ENCODE measurements at places on chromosomes 3 and 15. TPM values are rescaled to one million over a fixed set of nuclear protein-coding genes. Genes with fewer than 3 reads are reported as not detected.

GRCh38 chr15:68352401-68353062 lies 75.0 kb downstream of the FEM1B start:
- no peaks in the 10 kb centered on the region for H3K4me1 ChIP-seq
- no peaks in the 10 kb centered on the region for H3K36me3 ChIP-seq
- DNase-seq, result no peak
- no peak overlapping the region for H3K27ac ChIP-seq
- no peak overlapping the region for H3K4me3 ChIP-seq

GRCh38 chr15:40272485-40273056 lies 10.3 kb downstream of the ANKRD63 start:
- no peaks in the 10 kb centered on the region for H3K27me3 ChIP-seq
- DNase-seq, result no peak
- peaks cover 6% of the 10 kb centered on the region for H3K36me3 ChIP-seq

DNA sequence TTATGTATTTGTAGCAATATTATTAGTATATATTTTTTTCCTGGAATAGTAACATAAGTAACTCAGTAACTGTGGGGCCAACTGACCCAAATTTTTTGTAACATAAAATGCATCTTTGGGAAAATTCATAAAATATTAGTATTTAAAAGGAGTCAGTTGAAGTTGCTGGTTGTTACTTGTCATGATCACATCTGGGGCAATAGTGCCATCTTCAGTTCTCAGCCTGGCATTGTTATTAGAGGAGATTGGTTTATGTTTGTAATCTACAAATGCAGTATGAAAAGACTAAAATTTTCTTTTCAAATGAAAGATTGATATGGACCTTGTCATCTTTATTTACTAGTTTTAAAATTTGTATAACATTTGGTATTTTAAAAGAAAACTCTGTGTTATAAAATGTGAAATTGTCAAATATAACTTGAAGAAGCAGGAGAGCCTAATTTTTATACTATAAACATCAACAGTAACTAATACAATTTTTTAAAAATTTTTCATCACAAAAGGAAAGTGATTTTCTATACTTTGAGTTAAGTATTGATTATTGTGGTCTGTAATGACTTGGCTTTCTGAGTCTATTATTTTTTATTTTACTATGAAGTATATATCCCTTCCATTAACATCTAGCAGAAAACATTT lies 38.8 kb upstream of the MLF1 start:
- H3K27me3 ChIP-seq, result no peaks in the 10 kb centered on the region
- H3K4me1 ChIP-seq, result no peaks in the 10 kb centered on the region
- DNase-seq, result no peak
- no peak overlapping the region for H3K27ac ChIP-seq

GRCh38 chr3:46998121-46998851 lies 18.8 kb downstream of the NBEAL2 start:
- peak; percentile 76 for DNase-seq
- peaks cover 12% of the 10 kb centered on the region for H3K36me3 ChIP-seq
- H3K4me1 ChIP-seq, result peaks cover 4% of the 10 kb centered on the region
- no peaks in the 10 kb centered on the region for H3K27me3 ChIP-seq
- no peak overlapping the region for H3K4me3 ChIP-seq
- peak overlapping the region; percentile 89 for H3K27ac ChIP-seq

- no peak for DNase-seq
- H3K27me3 ChIP-seq, result no peaks in the 10 kb centered on the region
- no peaks in the 10 kb centered on the region for H3K4me1 ChIP-seq
- H3K36me3 ChIP-seq, result no peaks in the 10 kb centered on the region
- no peak overlapping the region for H3K27ac ChIP-seq
Measured at GRCh38 chr3:116350119-116350733, 95.1 kb downstream of the LSAMP start.

- H3K36me3 ChIP-seq, result no peaks in the 10 kb centered on the region
- no peaks in the 10 kb centered on the region for H3K4me1 ChIP-seq
- H3K4me3 ChIP-seq, result no peak overlapping the region
Measured at GRCh38 chr3:55159711-55160110, 231.9 kb upstream of the LRTM1 start.

DNA sequence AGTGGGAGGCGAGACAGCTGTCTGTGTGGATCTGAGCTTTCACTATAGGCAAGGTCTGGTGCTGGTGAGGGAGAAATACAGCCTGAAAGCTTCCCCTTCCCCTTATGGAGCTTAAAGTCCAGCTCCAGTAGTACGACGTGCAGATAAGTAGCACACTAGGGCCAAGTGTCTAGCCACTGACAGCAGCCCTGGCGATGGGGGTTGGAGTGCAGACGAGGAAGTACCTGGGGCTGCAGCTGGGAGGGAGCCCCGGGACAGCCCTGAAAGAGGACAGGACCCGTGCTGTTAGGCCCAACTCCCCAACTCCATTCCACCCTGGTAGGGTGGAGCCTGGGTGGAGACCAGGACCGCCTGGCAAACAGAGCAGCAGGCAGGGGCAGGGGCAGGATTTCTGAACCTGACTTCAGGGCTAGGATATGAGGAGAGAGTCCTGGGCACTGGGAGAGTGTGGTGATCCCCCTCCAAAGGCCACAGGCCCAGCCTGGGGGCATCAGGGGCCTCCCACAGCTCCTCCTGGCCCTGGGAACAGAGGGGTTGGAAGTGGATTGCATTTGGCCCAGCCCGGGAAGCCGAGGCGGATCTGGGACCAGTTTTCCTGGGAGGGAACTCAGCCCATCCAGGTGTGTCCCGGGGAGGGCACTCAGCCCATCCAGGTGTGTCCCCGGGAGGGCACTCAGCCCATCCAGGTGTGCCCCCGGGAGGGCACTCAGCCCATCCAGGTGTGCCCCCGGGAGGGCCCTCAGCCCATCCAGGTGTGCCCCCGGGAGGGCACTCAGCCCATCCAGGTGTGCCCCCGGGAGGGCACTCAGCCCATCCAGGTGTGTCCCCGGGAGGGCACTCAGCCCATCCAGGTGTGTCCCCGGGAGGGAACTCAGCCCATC lies 42.8 kb downstream of the BDH1 start:
- no peaks in the 10 kb centered on the region for H3K27me3 ChIP-seq
- peaks cover 8% of the 10 kb centered on the region for H3K36me3 ChIP-seq
- no peak overlapping the region for H3K4me3 ChIP-seq
- DNase-seq, result no peak

GRCh38 chr15:62457100-62457499 lies 292.0 kb upstream of the C2CD4B start:
- no peaks in the 10 kb centered on the region for H3K36me3 ChIP-seq
- H3K27ac ChIP-seq, result no peak overlapping the region
- peaks cover 21% of the 10 kb centered on the region for H3K4me1 ChIP-seq
- no peak overlapping the region for H3K4me3 ChIP-seq

- H3K4me1 ChIP-seq, result no peaks in the 10 kb centered on the region
- DNase-seq, result no peak
- peaks cover 3% of the 10 kb centered on the region for H3K27me3 ChIP-seq
- H3K27ac ChIP-seq, result no peak overlapping the region
- H3K4me3 ChIP-seq, result no peak overlapping the region
Measured at GRCh38 chr15:33834892-33835743, 133.2 kb upstream of the CHRM5 start.

- no peaks in the 10 kb centered on the region for H3K27me3 ChIP-seq
- no peak overlapping the region for H3K4me3 ChIP-seq
- H3K4me1 ChIP-seq, result peaks cover 2% of the 10 kb centered on the region
- no peak for DNase-seq
- H3K36me3 ChIP-seq, result no peaks in the 10 kb centered on the region
- no peak overlapping the region for H3K27ac ChIP-seq
Measured at GRCh38 chr3:106946866-106947265, 430.4 kb upstream of the CCDC54 start.

- H3K36me3 ChIP-seq, result peaks cover 2% of the 10 kb centered on the region
- H3K27me3 ChIP-seq, result no peaks in the 10 kb centered on the region
- H3K27ac ChIP-seq, result peak overlapping the region; percentile 93
- DNase-seq, result no peak
- H3K4me3 ChIP-seq, result no peak overlapping the region
- H3K4me1 ChIP-seq, result peaks cover 46% of the 10 kb centered on the region
Measured at GRCh38 chr3:170321321-170322034, 36.0 kb upstream of the SKIL start.

- H3K27me3 ChIP-seq, result peaks cover 7% of the 10 kb centered on the region
- H3K27ac ChIP-seq, result no peak overlapping the region
- H3K36me3 ChIP-seq, result no peaks in the 10 kb centered on the region
- no peak overlapping the region for H3K4me3 ChIP-seq
- DNase-seq, result no peak
- H3K4me1 ChIP-seq, result peaks cover 5% of the 10 kb centered on the region
Measured at GRCh38 chr15:84914351-84914750, 29.9 kb downstream of the SLC28A1 start.

DNA sequence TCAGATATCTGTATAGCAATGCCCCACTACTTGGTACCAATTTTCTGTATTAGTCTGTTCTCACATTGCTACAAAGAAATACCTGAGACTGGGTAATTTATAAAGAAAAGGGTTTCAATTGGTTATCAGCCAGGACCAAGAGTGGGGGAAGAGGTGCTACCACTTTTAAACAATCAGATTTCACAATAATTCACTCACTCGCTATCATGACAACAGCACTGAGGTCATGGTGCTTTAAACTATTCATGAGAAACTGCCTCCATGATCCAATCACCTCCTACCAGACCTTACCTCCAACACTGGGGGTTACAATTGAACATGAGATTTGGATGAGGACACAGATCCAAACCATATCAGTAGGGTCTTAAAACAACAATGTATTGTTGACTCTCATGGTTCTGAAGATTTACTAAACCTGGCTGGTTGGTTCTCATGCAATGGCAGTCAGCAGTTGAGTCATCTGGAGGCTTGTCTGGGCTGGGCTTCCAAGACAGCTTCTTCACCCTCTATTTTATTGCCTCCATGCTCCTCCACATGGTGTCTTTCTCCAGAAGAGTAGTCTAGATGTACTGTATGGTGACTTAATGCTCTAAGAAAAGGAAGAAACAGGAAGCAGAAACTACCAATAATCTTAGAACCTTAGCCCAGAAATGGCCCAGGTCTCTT lies 21.2 kb upstream of the TM4SF4 start:
- H3K27me3 ChIP-seq, result no peaks in the 10 kb centered on the region
- no peak overlapping the region for H3K27ac ChIP-seq
- no peak overlapping the region for H3K4me3 ChIP-seq
- DNase-seq, result no peak
- peaks cover 7% of the 10 kb centered on the region for H3K36me3 ChIP-seq

GRCh38 chr15:27133249-27133648 lies 162.3 kb downstream of the GABRG3 start:
- no peak overlapping the region for H3K27ac ChIP-seq
- no peak for DNase-seq
- no peaks in the 10 kb centered on the region for H3K36me3 ChIP-seq
- H3K4me1 ChIP-seq, result no peaks in the 10 kb centered on the region
- H3K4me3 ChIP-seq, result no peak overlapping the region
- no peaks in the 10 kb centered on the region for H3K27me3 ChIP-seq

DNA sequence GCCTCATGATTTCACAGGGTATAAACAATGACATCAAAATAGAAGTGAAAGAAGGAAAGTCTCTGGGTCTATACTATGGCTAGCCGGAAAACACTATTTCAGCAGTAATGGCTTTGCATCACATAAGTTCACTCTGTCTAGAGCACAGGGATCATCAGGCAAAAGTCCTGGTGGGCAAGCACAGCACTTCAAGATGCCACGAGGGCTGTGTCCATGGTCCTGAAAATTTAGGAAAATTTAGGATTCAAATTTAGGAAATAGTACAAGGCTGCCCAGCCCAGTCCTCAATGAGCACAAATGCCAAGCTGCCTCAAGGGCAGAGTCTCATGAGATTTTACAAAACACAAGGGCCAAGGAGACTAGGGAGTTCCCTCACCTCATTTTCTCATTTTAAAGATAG lies 54.1 kb downstream of the RORA start:
- H3K4me3 ChIP-seq, result no peak overlapping the region
- no peak for DNase-seq
- no peak overlapping the region for H3K27ac ChIP-seq
- no peaks in the 10 kb centered on the region for H3K36me3 ChIP-seq

DNA sequence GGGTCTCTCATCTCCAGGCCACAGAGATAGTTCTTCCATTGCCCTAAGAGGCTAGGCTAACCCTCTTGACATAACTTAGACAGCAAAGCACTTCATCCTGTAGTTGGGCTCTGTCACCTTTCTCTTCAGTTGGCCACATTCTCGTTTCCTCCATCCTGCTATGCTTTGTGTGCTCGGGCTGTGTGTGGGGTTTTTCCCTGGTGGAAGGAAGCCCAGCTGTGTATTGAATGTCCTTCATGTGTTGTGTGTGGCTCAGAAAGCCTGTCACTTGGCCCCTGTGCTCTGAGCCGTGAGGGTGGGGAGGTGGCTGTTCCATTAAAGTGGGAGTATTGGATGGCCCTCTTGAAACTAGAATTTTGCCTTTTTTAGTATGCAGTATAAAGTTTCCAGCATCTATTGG lies 8.8 kb upstream of the EXOG start:
- no peaks in the 10 kb centered on the region for H3K4me1 ChIP-seq
- peaks cover 17% of the 10 kb centered on the region for H3K36me3 ChIP-seq
- DNase-seq, result no peak
- no peaks in the 10 kb centered on the region for H3K27me3 ChIP-seq
- H3K27ac ChIP-seq, result peak overlapping the region; percentile 29
- H3K4me3 ChIP-seq, result no peak overlapping the region

DNA sequence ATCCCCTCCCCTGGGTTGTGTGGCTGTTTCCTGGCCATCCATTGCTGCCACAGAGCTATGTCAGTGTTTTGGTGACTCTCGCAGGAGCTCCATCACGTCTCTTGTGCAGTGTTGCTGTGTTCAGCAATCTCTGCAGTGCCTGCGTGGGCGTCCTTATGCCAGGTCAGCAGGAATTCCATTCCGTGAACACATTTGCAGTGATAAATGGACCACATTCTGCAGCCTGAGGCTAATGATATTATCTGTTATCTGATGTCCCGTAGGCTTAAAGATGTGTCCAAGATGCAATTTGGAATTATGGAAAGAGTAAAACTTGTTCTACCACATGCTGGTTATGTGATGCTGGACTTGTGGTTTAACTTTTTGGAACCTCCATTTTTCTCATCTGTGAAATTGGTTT lies 25.5 kb upstream of the COL6A6 start:
- no peak overlapping the region for H3K4me3 ChIP-seq
- no peak for DNase-seq
- peaks cover 8% of the 10 kb centered on the region for H3K4me1 ChIP-seq

DNA sequence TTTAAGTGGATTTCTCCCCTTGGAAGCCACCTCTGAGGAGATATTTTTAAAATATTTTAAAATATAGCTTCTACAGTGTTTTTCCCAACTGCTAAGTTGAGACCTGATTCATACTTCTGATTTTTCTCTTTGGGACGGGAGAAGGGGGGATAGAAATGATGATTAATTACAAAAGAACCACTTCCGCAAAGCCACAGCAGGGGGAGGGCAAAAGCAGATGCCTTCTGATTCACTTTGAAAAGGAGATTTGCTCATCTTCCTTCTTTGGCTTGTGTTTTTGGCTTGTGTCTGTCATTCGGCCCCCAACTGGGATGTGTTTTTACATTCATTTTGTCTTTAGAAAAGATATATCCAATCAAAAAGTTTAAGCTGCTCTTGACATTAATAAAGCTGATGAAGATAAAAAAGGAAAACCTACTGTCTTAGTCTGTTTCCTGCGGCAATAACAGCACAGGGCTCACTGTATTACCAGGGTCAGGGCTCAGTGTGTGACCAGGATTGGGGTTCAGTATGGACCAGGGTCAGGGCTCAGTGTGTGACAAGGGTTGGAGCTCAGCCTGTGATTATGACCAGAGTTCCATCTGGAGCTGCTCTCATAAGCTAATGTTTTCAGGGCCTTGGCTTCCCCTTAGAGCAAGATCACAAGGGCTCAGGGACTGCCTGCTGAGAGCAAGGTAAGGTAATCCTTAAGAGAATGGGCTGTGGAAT lies 223.2 kb downstream of the MTHFS start:
- no peak for DNase-seq
- H3K27ac ChIP-seq, result no peak overlapping the region
- H3K4me1 ChIP-seq, result no peaks in the 10 kb centered on the region

MME gene
- 0.93 TPM for total RNA-seq

PRR20G gene
- total RNA-seq, result not detected

RTP4 gene
- not detected for total RNA-seq

ZFYVE19 gene
- total RNA-seq, result 25.2 TPM

EPB42 gene
- total RNA-seq, result not detected

ARHGEF26 gene
- 10.8 TPM for total RNA-seq

AP2M1 gene
- total RNA-seq, result 213 TPM

EPHB1 gene
- 2.2 TPM for total RNA-seq
